Breast epithelium (tissue), 4 donors: ENCODE measurements at places on chromosomes 3 and 15.
A peak's percentile ranks its signal among the peaks of the same experiment; 100 is the strongest.

DNA sequence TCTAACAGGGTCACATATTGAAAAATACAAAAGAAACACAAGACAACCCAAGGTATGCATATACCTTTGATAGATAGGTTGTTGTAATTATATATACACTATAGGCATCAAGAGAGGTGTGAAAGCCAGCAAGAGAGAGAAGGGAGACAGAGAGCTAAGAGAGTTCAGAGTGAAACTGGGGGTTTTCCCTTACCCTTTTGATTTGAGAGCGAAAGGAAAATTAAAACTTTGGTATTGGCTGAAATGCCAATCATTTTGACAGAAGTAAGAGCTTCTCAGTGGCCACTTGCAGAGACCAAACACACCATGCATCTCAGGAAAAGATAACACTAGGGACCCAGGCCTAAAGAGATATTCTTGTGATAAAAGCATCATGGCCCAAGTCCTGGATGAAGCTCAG lies 183.6 kb downstream of the SHOX2 start:
- H3K4me1 ChIP-seq = no peaks in the 10 kb centered on the region
- no peak overlapping the region for H3K27ac ChIP-seq
- H3K36me3 ChIP-seq = no peaks in the 10 kb centered on the region
- H3K27me3 ChIP-seq = no peaks in the 10 kb centered on the region
- no peak for DNase-seq

GRCh38 chr3:174477491-174477890 lies 381.6 kb upstream of the NAALADL2 start:
- no peaks in the 10 kb centered on the region for H3K4me1 ChIP-seq
- no peak overlapping the region for H3K27ac ChIP-seq
- no peaks in the 10 kb centered on the region for H3K27me3 ChIP-seq

DNA sequence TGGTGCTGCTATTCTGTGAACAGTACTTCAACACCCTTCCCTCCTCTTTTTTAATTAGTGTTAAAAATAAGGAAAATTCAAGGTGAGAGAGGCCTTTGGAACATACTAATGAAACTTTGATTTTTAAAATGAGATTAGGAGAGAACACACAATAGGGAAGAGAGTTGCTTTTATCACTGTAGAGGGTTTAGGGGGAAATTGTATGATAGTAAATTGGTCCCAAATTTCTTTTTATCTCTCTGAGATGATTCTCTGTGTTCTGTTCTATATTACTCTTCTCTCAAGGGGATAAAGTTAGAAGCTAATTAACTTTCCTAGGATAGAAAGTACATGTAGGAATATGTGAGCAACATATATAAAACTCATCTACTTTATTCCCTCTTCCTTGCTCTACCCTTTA lies 40.8 kb downstream of the ZFAND6 start:
- H3K36me3 ChIP-seq = no peaks in the 10 kb centered on the region
- no peak for DNase-seq
- H3K27me3 ChIP-seq = no peaks in the 10 kb centered on the region
- H3K4me3 ChIP-seq = no peak overlapping the region
- no peak overlapping the region for H3K27ac ChIP-seq

DNA sequence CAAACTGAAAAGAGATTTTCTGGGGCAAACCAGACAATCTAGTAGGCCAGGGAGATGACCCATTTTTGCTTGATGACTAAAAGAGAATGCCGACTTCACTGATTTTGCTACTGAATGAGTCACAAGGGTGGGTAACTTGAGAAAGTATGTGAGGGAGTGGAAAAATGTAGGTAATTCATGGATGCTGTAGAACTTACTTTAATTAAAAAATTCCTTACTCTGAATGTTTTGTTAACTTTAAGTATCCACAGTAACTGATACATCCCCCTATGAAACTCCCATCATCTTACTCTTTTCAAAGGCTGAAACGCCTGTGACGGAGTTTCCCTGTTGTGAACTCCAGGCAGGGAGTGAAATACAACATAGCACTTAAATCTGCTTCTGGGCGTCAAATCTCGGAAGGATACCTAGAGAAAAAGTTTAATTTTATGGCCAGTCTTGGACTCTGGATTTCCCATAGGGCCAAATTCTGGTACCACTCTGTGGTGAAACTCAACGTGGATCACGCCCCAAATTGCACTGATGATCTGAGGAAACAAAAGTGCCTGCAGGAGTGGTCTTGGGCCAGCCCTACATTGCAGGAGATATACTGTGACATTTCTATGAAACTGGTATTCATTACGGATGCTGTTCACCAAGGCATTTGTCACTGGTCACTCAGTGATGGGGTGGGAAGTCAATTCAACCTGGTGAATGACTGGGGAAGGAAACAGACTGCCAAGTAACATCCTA lies 24.0 kb downstream of the GOLIM4 start:
- H3K27ac ChIP-seq = no peak overlapping the region
- no peak for DNase-seq
- no peaks in the 10 kb centered on the region for H3K36me3 ChIP-seq
- no peak overlapping the region for H3K4me3 ChIP-seq
- H3K4me1 ChIP-seq = no peaks in the 10 kb centered on the region

- DNase-seq = no peak
- no peaks in the 10 kb centered on the region for H3K36me3 ChIP-seq
- H3K4me3 ChIP-seq = no peak overlapping the region
These were observed 31.4 kb downstream of the MYL3 start for GRCh38 chr3:46831841-46832240.

DNA sequence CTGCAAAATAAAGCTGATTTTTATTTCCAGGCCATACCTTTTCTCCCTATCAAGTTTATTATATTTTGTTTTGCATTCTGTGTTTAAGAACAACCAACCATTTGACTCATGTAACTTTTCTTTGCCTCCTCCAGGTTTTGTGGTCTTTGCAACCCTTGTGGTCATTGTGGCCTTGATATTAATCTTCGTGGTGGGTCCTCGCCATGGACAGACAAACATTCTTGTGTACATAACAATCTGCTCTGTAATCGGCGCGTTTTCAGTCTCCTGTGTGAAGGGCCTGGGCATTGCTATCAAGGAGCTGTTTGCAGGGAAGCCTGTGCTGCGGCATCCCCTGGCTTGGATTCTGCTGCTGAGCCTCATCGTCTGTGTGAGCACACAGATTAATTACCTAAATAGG lies 27.6 kb downstream of the NIPA2 start:
- no peaks in the 10 kb centered on the region for H3K4me1 ChIP-seq
- no peak overlapping the region for H3K27ac ChIP-seq
- DNase-seq = no peak
- H3K27me3 ChIP-seq = no peaks in the 10 kb centered on the region
- H3K36me3 ChIP-seq = peaks cover 4% of the 10 kb centered on the region

DNA sequence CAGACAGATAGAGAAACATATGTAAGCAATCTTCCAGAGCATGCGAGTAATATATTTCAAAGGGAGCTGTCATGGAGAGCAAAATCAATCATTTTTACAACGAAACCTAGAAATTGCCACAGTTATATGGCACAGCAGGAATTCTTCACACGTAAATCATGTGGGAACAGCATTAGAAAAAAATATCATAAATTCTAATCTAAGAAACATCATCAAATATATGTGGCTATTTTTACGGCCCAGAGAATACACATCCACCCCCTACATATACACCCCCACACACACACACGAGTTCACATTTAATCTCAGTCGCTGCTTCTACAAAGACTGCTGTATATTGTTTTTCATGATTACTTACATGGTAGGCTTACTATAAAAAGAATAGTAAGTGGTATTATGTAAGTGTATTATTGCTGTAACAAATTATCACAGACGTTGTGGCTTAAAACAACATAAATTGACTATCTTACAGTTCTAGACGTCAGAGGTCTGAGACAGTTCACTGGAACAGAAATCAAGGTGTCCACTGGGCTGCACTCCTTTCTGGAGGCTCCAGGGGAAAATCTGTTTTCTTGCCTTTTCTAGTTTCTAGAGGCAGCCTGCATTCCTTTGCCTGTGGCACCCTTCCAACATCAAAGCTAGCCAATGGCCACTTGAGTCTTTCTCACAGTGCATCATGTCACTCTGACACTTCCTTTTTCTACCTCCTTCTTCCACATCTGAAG lies 363.3 kb downstream of the ULK4 start:
- no peak for DNase-seq
- H3K4me3 ChIP-seq = no peak overlapping the region
- H3K27ac ChIP-seq = no peak overlapping the region

GRCh38 chr3:73805435-73805834 lies 180.7 kb upstream of the PDZRN3 start:
- H3K27ac ChIP-seq = peak overlapping the region; percentile 8
- H3K4me1 ChIP-seq = no peaks in the 10 kb centered on the region
- peak; percentile 71 for DNase-seq
- H3K36me3 ChIP-seq = no peaks in the 10 kb centered on the region

GRCh38 chr15:36075333-36075732 lies 504.1 kb upstream of the CDIN1 start:
- no peak for DNase-seq
- no peaks in the 10 kb centered on the region for H3K36me3 ChIP-seq
- no peaks in the 10 kb centered on the region for H3K4me1 ChIP-seq
- no peak overlapping the region for H3K27ac ChIP-seq
- H3K4me3 ChIP-seq = no peak overlapping the region
- H3K27me3 ChIP-seq = no peaks in the 10 kb centered on the region

- no peak overlapping the region for H3K27ac ChIP-seq
- no peaks in the 10 kb centered on the region for H3K36me3 ChIP-seq
- no peaks in the 10 kb centered on the region for H3K27me3 ChIP-seq
- DNase-seq = no peak
- H3K4me3 ChIP-seq = no peak overlapping the region
- no peaks in the 10 kb centered on the region for H3K4me1 ChIP-seq
These were observed 17.0 kb downstream of the TGM5 start for GRCh38 chr15:43249699-43250203.

DNA sequence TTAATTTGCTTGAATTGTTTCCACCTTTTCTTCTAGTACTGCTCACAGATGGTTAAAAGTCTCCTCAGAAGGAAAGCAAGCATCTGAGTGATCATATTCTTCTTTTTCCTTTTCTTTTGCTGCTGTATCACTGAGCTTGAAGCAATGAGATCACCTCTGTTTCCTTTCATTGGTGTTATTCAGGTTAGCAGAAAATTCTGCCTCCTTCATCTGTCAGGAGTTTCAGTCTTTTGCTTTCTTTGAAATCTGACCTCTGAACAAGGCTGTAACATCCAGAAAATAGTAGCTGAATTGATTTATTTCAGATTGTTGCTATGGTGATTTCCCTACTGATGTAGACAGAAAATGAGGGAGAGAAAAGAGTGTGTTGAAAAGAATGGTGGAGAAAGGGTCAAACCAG lies 343.0 kb downstream of the MFSD1 start:
- H3K36me3 ChIP-seq = no peaks in the 10 kb centered on the region
- no peaks in the 10 kb centered on the region for H3K4me1 ChIP-seq
- DNase-seq = no peak

DNA sequence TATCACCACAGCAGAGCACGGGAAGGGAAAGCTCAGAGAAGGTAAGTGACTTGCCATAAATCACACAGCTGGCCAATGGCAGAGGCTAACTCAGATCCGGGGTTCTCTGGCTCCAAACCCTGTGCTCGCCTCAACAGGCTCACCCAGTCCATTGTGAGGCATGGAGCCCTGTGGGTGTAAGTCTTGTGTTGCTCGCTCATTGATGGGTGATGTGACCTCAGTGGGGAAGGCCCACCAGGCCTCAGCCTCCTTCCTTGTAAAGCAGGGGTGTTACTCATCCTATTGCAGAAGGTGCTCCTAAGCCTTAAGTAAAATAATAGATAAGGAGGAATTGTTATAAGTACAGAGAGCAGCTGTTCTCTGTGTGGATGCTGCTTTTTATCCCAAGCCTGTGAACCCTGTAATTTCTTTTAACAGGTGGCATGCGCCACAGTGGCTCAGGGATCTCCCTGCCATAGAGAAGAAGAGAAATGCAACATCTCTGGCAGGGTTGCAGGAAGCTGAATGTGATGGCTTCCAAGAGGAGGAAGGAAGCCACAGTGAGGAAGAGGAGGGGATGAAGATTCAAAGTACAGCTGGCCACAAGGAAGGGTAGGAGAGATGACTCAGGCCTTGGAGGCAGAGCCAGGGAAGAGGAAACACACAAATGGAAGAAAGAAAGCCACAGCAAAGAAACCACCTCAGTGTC lies 30.9 kb upstream of the SPSB4 start:
- H3K4me3 ChIP-seq = no peak overlapping the region
- no peaks in the 10 kb centered on the region for H3K4me1 ChIP-seq
- H3K36me3 ChIP-seq = no peaks in the 10 kb centered on the region
- H3K27me3 ChIP-seq = no peaks in the 10 kb centered on the region

DNA sequence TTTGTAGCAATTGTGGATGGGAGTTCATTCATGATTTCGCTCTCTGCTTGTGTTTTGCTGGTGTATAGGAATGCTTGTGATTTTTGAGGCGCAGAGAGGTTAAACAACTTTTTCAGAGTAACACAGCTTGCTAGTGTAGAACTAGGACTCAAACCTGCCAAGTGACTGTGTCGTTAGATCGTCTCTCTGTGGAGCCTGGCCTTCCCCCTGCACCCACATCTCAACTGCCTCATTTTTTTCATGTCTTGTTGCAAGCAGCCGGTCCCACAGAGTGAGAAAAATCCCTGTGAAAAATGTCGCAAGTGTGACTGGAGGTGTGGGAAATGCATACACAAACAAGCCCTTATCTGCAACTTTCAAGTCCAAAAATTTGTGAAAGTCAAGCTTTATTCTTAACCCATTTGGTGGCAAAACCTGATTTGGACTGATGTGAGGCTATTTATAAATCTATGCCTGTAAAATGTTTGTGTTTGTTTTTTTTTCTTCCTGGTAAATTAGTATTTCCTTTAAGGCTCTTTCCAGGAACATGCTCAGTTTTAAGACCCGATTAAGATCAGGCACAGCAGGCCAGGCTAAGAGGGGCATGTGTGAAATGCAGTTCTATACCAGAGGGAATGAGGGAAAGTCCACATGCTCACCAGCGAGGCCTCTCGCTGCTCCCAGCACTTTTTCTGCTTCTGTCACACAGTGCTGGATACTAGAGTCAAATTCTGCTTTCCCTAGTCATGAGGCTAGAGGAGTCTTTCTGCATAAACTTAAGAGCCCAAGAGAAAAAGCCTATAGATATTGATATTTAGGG lies 25.8 kb downstream of the ST6GAL1 start:
- no peak overlapping the region for H3K27ac ChIP-seq
- no peaks in the 10 kb centered on the region for H3K4me1 ChIP-seq
- H3K4me3 ChIP-seq = no peak overlapping the region
- no peak for DNase-seq
- no peaks in the 10 kb centered on the region for H3K27me3 ChIP-seq

DNA sequence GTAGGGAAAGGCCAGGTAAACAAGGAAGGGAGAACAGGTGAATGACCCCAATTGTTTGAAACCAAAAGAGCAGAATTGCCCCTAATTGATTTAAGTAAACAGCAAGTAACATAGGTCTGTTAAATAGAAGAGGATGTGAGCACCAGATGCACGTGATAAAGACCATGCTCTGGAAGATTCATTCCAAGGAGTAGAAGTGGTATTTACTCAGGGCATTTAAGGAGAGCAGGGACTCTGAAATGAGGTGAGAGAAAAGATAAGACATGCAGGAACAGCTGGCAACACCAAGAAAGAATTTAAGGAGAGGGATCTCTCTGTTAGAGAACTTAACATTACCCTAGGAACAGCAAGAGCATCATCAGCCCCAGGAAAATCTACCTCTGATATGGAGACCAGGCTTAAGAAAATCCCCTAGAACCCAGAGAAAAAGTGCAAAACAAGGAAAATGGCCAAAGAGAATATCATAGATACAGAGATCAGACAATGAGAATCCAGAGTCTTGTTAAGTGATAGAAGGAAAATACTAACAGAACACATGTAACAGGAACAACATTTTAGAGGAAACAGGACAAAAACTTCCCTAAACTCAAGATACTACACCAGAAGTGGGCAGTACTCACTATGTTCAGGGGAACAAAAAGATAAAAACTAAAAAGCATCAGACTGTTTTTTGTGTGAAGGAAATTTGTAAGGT lies 6.4 kb downstream of the NUDT16 start:
- H3K4me3 ChIP-seq = no peak overlapping the region
- no peaks in the 10 kb centered on the region for H3K36me3 ChIP-seq
- no peaks in the 10 kb centered on the region for H3K27me3 ChIP-seq
- H3K27ac ChIP-seq = peak overlapping the region; percentile 48
- DNase-seq = no peak
